ENCODE measurements at places on chromosomes 7 and 10. TPM values are rescaled to one million over a fixed set of nuclear protein-coding genes. Genes with fewer than 3 reads are reported as not detected.

The DOCK1 gene
- total RNA-seq = 57.8 TPM

The CAV1 gene
- total RNA-seq = 16.0 TPM

The GALNT17 gene
- total RNA-seq = 65.6 TPM

The HMX3 gene
- 0.35 TPM for total RNA-seq

The ATG9B gene
- total RNA-seq = 1.2 TPM

The NUTM2A gene
- total RNA-seq = 0.27 TPM

The MKX gene
- total RNA-seq = 1.6 TPM

The PRLHR gene
- total RNA-seq = not detected

The LYZL2 gene
- not detected for total RNA-seq

The PDK4 gene
- total RNA-seq = 0.12 TPM

The NPTX2 gene
- total RNA-seq = 29.9 TPM

The VPS50 gene
- 12.3 TPM for total RNA-seq

The RSBN1L gene
- total RNA-seq = 20.0 TPM

The AKR1B15 gene
- total RNA-seq = not detected

The SUN3 gene
- total RNA-seq = 0.52 TPM

The CD36 gene
- 1.8 TPM for total RNA-seq

The HOXA1 gene
- total RNA-seq = not detected

The GBF1 gene
- total RNA-seq = 32.6 TPM

The MOGAT3 gene
- not detected for total RNA-seq

The GPNMB gene
- total RNA-seq = 0.76 TPM

The OR6V1 gene
- not detected for total RNA-seq

The SPDYE3 gene
- total RNA-seq = not detected

The ACSM6 gene
- total RNA-seq = not detected

The CXCL12 gene
- 47.3 TPM for total RNA-seq

The NKX1-2 gene
- total RNA-seq = 37.0 TPM

The KIF11 gene
- 56.7 TPM for total RNA-seq

The CCL24 gene
- total RNA-seq = not detected

The LRRC17 gene
- total RNA-seq = 3.1 TPM

The NYAP1 gene
- 4.9 TPM for total RNA-seq

The ADAM8 gene
- total RNA-seq = 7.4 TPM
